ENCODE measurements at places on chromosomes 2 and 18.

- DNase-seq = no peak
These were observed 100.6 kb downstream of the MSH2 start for GRCh38 chr2:47503481-47504070.

DNA sequence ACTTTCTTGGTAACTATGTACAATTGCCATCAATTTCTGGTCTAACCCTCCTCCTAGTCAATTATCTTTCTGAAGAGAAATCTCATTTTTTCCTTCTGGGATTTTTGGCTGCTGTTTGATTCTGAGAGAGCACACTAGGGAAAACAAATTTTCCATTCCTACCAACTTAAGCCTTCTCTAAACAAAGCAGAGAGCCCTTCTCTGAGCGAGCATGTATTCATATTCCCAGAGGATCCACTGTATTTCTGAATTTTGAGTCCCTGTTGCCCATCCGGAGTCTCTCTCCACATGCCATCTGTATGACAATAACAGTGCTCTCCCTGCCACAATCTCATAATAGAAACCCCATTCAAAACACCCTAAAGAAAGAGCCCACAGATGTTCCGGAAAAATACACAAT is 78.5 kb downstream of the MAIP1 start:
- no peak for DNase-seq

DNA sequence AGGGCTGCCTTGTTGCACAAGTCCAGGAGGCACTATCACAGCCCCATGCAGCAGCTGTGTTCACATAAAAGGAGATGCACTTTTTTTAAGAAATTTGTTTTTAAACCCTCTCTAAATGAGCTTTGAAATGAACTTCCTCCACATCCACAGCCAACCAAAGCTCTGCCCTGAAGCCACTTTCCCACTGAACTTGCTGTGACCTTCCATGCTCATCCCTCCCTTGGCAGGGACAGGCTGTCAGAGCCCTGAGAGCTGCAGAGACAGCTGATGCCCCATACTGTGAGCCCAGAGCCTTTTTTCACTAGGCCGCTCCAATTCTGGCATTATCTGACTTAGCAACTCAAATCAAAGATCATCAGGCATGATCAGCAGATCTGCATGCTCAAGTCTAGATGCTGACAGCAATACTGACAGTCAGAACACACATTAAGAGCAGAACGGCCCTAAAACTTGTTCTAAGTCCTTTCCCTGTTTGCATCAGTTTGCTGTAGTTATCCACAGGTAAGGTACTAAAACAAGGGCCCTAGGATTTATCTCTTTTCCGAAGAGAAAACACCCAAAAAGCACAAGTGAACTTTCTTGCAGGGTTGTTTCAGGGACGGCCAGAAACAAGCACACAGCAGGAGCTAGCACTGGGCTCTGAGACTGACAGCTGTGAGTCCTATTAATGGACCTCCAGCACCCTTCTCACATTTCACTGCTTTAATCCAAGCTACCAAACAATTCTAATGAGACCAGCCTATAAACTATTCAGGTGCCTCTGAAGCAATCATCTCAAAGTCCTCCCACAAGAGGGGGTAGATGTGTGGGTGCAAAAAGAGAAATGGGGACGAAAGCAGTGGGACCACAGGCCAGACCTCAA is 34.9 kb downstream of the RNU4ATAC start:
- DNase-seq = no peak

- DNase-seq = no peak
These were observed 146.1 kb upstream of the DLX2 start for GRCh38 chr2:172248785-172249187.

Data from fibroblast of pulmonary artery (primary cell).